ENCODE measurements at places on chromosomes 7 and 10. TPM values are rescaled to one million over a fixed set of nuclear protein-coding genes. Genes with fewer than 3 reads are reported as not detected.

CLDN12 gene
- 2.3 TPM for total RNA-seq

PEX1 gene
- 15.9 TPM for total RNA-seq

GATAD1 gene
- 8.4 TPM for total RNA-seq

- no peak for DNase-seq
These were observed 305.5 kb upstream of the NRG3 start for GRCh38 chr10:81569488-81569887.

- DNase-seq = peak; percentile 26
These were observed 15.8 kb upstream of the CAMK1D start for GRCh38 chr10:12333380-12334185.

GRCh38 chr7:23945472-23945871 lies 235.5 kb downstream of the STK31 start:
- DNase-seq = no peak

DNA sequence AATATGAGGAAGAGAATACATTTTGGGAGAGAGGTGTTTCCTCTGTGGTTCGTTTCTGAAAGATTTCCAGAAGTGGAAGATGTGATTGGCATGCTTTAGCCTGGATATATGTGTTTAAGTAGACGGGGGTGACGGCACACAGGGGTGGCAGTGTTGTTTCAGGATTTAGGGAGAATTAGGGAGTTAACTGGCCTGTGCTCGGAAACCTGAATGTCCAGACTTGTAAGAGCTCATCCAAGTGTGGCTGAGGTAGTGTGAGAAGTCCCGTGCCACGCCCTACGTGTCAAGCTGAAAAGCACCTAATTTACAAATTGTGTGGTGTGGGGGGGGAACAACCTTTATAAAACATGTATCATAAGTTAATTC lies 1.1 kb downstream of the RALA start:
- no peak for DNase-seq
